Activated naive CD4-positive, alpha-beta T cell treated with anti-CD3 and anti-CD28 coated beads, Interleukin-2, amount 50 U/mL, for 16 hours (primary cell): ENCODE measurements at places on chromosomes 12 and 14.

DNA sequence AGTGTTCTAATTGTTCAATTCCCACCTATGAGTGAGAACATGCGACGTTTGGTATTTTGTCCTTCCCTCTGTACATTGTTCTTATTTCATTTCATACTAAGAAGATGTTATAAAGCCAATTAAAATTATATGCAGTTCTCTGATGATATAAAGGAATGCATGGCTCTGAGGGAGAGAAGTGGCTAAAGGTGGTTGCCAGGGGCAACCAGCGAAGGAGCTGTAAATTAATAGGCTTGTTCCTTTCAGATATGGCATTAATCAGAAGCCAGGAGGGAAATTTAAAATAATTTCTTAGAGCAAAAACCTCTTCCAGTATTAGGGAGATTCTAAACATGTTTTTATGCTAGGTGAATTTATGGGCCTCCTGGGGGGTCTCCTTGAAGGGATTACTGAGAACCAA lies 227.8 kb downstream of the TMEM117 start:
- no peak for DNase-seq

DNA sequence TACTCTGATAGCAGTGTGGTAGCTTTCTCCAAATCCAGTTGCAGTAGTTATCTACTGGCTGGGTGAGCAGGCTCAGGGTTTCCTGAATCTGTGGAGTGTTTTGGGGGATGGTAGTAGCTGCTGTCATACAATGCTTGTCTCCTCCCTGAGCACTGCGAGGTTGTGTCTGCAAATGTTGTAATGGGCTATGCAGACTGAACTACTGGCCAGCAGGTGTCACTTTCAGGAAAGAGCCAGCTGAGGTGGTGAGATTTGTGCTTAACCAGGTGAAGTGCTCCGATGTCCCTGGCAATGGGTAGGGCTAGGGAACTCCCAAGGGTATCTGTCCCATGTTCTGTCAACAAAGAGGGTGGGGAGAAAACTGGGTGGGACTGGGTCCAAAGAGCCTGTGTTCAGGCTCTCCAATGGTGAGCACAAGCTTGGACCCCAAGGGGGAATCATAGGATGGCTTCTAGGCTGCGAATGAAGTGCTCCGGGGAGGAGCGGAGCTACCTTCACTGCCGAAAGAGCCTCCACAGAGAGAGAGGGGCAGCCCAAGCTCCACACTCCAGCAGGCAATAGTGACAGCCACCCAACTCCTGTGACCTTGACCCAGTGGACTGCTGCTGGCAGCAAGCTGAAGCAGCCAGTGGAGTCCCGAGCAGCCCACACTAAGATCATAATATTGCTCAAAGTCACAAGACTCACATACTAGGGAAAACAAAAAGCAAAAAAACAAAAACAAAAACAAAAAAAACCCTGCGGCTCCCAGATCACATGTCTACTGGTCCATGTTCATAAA lies 1324.0 kb upstream of the USP15 start:
- no peak for DNase-seq

GRCh38 chr14:99603471-99604277 lies at the start of gene CCDC85C:
Gene CCDC85C, minus strand, starts transcription at chr14:99604207. Its CDS starts 248 bp downstream, at chr14:99603959.
- DNase-seq = peak; percentile 59

- no peak for DNase-seq
These were observed 19.0 kb downstream of the FOXN4 start for GRCh38 chr12:109290061-109290460.

DNA sequence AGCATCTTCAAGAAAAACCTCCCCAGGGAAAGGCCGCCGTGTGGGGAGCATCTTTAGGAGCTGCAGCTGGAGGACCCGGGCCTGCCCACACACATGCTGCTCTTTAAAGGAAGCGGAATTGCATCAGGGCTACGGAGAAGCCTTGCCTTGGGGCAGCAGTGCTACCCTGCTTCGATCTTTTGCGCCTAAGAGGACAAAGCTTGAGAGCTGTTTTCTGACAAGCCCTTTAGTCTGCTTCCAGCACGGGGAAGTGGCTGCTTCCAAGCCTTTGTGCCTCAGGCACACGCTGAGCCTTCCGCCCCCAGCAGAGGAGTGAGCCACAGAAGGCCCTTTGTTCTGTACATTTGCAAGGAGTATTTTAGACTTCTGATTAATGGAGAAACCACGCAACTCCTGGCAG lies 31.5 kb downstream of the COA8 start:
- no peak for DNase-seq

DNA sequence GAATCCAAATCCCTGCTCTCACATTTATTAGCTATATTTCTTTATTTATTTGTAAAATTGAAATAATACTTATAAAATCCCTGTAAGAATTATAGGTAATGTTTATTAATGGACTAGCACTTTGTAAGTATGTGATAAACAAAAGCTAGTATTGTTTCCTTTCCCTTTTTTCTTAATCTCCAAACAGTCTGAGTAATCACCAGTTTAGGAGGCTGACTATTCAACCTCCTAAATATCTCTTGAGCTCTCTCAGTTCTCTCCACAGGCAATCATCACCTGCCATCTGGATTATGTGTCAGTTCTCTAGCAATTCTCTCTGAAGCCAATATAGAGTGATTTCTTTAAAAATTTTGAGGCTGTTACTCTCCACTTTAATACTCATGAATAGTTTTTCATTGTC lies 9.2 kb upstream of the LYZ start:
- no peak for DNase-seq

GRCh38 chr12:27499377-27499776 lies 24.6 kb upstream of the PPFIBP1 start:
- no peak for DNase-seq

GRCh38 chr14:34029921-34030334 lies 79.1 kb upstream of the EGLN3 start:
- DNase-seq = no peak

DNA sequence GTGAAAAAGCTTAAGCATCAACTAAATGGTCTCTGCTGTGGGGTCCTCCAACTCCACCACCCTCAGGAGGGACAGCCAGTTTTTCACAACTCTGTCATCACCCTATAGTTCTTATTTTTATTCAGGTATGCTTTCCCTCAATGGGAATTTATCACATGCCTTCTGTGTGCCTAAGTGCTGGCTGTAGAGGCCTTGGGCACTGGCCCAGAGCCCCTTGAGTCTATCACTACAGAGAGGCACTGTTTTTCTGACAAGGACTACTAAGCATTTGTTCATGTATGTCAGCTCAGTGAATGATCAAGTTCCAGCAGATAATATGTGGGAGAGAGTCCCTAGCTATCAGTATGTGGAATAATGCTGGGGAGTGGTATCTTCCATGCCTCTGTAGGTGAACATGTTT lies 463.9 kb downstream of the NPAS3 start:
- no peak for DNase-seq

GRCh38 chr12:66860752-66861750 lies 182.2 kb upstream of the GRIP1 start:
- peak; percentile 66 for DNase-seq

DNA sequence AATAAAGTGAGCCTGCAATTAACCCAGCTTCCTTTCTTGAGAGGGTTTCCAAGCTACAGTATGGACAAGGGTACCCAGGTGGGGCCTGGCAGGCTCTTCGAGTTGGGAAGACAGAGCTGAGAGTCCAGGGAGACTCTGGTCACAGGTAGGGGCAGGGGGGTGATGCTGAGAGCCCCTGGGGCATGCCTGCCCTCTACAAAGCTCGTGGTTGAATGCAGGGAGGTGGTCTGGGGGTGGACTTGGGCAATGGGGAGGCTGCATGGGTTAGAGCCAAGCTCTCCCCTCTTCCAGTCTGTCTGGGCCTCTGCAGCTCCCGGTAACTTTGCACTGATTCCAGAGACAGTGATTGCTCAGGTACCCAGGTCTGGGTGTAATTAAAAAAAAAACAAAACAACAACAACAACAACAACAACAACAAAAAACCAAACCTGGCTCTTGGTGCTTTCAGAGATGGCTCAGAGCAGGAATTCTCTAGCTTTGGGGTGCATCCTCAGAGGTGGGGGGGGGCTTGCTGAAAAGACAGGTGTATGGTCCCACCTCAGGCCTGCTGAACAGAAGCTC lies 30.8 kb upstream of the PPP2R5C start:
- DNase-seq = no peak

DNA sequence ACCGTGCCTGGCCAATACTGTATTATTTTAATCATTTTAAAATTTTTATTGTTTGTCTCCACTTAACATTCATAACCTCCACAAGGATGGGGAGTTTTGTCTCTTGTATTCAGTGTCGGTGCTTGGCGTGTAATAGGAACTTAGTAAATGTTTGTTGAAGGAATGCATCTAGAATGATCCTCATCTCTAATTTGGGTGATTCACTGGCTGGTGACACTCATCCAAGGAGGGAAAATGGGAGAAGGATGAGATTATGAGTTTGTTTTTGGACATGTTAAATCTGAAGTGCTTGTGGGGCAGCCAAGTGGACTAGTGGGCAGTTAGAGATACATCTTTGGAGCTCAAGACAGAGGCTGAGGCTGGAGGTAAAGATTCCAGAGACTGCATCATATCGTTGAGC lies 5.1 kb downstream of the KLC1 start:
- no peak for DNase-seq

- DNase-seq = no peak
These were observed 33.8 kb upstream of the ATP2B1 start for GRCh38 chr12:89742337-89743022.

GRCh38 chr12:57103856-57104255 lies 7.3 kb downstream of the STAT6 start:
- DNase-seq = no peak

DNA sequence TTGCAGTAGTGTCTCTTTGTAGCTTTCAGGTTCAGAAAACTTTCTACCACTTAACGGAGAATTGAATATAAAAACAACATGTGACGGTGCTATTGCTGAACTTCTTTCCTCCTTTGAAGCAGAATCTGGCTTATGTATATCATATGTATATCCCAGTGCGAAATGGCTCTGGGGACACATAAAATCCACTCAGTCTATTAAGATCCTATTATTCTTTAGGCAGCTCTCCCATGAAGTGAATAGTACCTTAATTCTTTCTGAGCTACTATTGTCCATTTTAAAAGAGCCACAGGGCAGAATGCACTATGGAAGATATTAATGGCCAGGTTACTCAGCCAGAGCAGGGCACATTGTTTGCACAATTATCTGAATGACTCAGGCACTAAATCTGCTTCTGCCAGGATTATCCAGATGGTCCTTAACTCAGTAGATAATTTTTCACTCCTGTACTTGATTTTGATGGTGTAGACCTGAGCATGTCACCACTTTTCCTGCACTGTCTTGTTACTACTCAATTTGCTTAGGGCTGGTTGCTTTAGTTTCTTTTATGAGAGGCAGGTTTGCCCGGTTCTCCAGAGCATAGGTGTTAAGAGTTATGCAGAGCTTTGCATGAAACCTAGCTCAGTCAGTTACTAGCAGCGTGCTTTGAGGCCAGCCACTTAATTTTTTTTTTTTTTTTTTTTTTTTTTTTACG lies 5.5 kb downstream of the CNTN1 start:
- DNase-seq = no peak

- no peak for DNase-seq
These were observed 171.3 kb downstream of the TTC7B start for GRCh38 chr14:90644882-90645281.

DNA sequence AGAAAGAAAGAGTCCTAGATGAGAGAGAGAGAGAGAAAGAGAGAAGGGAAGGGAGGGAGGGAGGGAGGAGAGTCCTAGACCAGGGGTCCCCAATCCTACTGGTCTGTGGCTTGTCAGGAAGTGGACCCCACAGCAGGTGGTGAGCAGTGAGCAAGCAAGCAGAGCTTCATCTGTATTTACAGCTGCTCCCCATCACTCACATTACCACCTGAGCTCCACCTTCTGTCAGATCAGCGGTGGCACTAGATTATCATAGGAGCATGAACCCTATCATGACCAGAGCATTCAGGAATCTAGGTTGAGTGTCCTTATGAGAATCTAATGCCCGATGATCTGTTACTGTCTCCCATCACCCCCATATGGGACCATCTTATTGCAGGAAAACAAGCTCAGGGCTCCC lies 39.2 kb upstream of the AMN1 start:
- DNase-seq = no peak

DNA sequence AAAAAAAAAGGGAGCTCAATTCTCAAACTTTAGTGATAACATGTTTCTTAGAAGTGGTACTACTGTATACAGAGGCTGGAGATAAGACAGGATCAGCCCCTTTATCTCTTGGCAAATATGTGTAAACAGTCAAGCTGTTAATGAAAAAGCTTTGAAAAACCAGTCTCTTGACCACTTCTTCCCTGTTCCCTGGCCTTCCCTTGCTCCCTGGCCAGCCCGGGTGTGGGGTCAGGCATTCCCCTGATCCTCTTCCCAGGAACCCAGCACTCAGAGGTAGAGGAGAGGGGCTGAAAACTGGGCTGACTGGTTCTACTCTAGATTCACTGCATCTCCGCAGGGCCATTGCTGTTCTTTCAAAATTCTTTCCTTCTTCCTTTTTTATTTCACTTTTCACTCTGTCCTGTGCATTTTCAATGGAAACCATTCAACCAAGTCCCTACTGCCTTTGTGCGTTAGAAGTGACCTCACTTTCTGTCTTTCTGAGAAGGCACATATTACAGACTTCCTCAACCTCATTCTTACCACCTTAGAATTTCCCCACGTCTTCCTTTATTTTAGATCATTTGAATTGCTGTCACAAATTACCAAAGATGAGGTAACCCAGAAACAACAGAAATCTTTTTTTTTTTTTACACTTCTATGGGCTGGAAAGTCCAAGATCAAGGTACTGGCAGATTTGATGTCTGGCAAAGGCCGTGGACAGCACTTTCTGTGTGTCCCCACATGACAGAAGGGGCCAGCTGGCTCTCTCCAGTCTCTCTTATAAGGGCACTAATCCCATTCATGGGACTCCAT lies 5.7 kb downstream of the GNG2 start:
- no peak for DNase-seq

DNA sequence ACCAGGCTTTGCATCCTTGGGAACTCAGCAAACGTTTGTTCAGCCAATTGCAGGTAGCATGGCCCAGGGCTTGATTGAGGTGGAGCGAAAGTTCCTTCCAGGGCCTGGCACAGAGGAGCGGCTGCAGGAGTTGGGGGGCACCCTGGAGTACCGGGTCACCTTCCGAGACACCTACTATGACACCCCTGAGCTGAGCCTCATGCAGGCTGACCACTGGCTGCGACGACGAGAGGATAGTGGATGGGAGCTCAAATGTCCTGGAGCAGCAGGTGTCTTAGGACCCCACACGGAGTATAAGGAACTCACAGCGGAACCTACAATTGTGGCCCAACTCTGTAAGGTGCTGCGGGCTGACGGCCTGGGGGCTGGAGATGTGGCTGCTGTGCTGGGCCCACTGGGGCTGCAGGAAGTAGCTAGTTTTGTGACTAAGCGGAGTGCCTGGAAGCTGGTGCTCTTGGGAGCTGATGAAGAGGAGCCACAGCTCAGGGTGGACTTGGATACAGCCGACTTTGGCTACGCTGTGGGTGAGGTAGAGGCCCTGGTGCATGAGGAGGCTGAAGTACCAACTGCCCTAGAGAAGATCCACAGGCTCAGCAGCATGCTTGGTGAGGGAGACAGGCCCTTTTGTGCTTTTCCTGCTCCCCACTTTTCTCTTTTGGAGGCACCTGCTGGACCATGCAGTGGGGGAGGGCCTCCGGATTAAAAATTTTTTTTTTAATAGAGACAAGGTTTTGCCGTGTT lies 799 bp downstream of the THTPA start:
- no peak for DNase-seq

GRCh38 chr12:58583529-58583928 lies 336.8 kb downstream of the LRIG3 start:
- no peak for DNase-seq

- DNase-seq = no peak
These were observed 416.6 kb downstream of the AEBP2 start for GRCh38 chr12:19855851-19856250.
